Renal cortical epithelial cell (primary cell): ENCODE measurements at places on chromosomes 11 and 22.

- no peak for DNase-seq
These were observed 16.2 kb upstream of the MFRP start for GRCh38 chr11:119362741-119363080.

DNA sequence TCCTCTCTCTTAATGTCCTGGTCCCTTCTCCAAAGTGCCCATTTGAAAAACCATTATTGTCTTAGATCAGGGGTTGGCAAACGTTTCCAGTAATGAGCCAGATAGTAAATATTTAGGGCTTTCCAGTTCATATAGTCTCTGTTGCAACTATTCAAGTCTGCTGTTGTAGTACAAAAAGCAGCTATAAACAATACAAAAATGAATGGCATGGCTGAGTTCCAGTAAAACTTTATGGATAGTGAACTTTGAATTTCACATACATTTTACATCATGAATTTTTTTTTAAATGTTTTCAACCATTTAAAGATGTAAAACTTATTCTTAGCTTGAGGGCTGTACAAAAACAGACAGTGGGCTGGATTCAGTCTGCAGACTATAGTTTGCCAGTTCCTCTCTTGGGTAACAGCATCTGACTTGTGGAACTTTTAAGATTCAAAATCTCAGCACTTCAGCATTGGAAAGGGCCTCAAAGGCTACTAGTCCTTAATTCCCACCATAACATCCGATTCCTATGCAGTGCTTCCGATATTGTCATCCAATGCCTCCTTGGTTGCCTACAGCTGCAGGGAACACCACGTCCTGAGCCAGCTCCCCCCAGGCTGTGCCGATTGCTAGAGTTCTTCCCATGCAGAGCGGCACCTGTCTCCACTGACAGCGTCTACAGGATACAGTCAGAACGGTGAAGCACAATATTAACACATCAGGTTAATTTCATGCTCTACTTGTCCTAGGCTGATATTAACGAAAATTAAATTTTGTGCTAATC, 65.6 kb upstream of the E2F8 start:
- no peak for DNase-seq

GRCh38 chr22:39353346-39353745, 3.6 kb downstream of the SYNGR1 start:
- no peak for DNase-seq

DNA sequence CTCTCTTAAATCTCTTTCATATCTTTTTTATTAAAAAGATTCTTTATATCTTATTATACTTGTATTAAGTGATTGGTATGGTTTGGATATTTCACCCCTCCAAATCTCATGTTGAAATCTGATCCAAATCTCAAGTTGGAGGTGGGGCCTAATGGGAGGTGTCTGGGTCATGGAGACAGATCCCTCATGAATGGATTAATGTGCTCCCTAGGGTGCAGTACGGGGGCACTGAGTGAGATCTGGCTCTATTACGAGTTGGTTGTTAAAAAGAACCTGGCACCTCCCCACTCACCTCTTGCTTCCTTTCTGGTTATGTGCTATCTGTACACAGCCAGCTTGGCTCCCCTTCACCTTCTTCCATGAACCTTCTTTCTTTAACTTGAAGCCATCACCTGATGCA, 149.6 kb downstream of the CWF19L2 start:
- no peak for DNase-seq

DNA sequence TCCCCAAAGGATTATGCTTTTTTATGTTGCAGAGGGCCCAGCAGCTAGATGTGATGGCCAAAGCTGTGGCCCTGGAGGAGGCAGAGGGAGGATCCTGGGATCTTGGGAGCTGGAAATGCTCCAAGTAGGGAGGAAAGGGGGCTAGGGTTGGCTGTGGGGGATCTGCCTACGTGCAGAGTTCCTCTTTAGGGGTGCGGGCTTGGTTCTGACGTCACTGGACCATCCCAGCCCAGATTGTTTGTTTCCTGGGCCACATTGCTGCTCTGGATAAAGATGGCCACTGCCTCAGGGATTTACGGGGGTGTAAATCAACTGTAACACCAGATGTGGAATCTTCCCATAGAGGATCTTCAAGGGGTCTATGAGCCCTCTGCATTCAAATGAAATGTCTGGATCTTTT, 110.3 kb upstream of the SYT13 start:
- DNase-seq: no peak

GRCh38 chr11:24828938-24829605, 332.2 kb downstream of the LUZP2 start:
- no peak for DNase-seq

DNA sequence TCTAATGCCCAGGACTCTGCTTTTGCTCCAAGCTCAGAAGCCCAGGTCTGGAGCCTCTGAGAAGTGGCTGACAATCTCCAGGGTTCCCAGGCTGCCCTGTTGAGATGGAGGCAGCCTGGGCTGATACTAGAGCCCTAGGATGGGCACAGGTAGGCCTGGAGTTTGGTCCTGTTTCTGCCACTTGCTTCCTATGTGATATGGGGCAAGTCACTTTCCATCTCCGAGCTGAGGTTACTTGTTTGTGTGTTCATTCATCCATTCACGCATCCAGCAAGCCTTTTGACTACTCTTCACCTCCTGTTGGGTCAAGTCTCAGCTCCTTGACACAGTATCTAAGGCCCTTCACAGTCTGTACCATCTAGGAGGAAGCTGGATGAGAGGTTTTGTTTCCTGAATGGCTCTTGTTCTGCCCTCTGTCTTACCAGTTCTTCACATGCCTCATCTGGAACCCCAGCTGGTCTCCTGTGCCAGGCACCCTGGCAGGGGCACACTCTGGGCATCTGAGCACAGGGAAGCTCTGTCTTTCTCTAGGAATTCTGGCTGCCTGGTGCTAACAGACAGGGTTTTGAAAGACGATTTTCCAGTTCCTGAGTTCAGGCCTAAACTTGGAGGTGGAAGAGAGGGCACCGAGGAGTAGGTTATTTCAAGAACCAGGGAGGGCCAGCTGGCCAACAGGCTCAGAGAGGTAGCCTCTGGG, 53.2 kb upstream of the AMPD3 start:
- no peak for DNase-seq

- DNase-seq: no peak
These were observed 35.0 kb downstream of the LDLRAD3 start for GRCh38 chr11:35978891-35979290.

DNA sequence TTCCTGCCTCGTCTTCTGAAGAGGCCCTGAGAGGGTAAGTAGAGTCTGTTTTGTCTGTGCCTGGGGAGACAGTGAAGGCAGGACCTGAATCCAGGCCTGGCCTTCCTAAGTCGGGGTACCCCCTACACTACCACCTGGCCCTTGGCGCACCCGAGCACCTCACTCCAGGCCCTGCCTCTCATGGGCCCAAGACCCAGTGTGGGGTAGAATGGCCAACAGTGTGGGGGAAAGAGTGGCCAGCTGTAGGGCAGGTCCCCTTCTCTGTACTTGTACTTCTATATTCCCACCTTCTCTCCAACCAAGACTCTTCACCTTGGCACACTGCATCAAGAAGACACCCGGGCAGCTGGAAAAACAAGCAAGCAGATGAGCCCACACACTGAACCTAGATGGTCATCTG, 22.4 kb upstream of the BID start:
- no peak for DNase-seq

DNA sequence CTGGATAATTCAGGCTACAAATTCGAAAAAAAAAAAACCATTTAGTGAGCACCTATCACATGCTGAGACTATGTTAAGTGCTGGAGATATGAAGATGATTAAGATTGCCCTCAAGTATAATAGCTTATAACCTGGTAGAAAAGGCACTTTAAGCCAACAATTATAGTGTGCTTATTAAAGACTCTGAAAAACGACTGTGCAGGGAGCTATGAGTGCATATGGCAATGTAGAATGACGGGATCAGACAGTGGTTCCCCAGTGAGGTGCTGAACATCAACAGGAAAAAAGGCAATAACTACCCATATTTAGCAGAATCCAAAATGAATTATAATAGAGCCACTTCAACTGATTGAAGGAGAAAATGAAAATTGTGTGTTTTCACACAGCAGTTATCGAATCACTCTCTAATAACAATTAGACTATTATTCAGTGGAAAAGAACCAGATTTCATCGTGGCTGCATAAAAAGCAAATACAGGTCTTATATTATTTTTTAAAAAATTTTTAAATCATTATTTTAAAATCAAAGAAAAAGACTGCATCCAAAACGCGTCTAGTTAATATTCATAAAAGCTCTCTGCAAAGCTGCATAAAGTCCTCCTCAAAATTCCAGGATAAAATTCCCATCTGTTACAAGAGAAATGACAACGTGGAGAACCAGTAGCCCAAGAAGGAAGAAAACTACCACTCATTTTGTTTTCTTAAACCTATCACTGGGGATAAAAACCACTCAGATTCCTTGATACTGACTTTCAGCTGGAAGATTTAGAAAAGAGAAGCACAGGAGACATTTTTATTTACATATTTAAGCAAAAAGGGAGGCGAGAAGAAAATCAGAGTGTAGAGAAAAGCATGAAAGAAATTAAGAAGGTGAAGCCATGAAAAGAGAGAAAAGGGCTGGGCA, 1.1 kb downstream of the MTMR2 start:
- no peak for DNase-seq

DNA sequence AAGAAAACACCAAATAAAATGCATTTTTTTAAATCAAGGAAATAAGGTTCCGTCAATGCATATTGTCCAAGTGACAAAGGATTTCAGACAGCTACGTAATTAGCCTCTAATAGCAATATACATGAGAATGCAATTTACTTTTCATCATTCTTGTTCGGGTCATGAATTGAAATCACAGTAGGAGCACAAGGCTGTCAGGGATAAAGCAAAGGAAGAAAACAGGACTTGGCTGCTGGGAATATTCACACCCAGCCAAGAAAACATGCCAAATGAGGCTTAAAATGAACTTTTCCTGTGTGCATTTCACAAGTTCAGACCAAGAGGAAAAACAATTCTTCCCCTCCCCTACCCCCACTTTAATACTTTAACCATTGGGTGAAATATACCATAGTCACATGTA, 188.6 kb downstream of the CWF19L2 start:
- no peak for DNase-seq

DNA sequence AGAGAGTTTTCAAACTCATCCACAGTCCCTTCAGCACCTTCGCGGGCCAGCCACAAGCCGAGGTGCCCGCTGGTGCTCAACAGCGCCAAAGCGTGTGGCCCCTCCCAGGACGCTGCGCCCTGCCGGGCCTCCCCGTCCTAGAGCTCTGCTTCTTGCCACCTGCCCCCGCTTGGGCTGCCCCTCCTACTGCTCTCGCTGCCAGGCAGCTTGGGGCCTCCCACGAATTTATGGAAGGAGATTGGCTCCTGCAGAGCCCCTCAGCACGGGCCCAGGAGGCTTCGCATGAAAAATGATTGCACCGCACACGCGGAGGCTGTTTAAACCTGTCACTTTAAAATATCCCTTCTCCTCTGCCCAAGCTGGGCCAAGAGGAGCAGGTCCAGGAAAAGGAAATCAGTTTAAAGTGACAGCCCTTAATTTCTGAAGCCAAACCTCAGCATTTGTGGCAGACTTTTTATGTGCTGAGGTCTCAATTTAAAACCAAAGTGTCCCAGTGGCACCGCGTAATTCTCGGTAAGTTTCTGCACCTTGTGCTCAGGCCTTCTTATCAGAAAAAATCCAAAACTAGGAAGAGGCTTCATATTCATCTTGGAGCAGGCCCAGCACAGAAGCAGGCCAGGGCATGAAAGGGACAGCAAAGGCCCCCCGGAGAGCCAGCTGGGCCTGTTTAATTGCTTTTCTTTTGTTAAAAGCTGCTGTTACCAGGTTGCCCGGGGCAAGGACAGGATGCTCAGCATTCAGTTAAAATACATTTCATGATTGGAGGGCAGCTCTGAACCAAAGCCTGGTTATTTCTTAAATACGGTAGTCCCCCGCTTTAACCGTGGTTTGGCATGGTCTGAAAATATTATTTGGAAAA, 303.6 kb downstream of the OPCML start:
- no peak for DNase-seq

DNA sequence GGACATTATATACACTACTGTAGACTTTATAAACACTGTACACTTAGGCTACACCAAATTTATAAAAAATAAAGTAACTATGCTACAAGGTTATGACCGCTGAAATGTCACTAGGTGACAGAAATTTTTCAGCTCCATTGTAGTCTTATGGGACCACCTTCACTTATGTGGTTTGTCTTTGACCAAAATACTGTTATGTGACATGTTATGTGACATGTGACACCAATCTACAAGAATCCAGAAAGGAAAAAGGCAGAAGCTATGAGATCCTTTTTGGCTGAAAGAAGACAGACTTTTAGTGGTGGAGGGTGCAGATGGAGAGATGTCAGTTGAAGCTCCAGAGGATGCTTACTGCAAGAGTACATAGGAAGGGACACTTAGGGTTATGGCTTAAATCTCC, 1378.4 kb upstream of the TENM4 start:
- no peak for DNase-seq

DNA sequence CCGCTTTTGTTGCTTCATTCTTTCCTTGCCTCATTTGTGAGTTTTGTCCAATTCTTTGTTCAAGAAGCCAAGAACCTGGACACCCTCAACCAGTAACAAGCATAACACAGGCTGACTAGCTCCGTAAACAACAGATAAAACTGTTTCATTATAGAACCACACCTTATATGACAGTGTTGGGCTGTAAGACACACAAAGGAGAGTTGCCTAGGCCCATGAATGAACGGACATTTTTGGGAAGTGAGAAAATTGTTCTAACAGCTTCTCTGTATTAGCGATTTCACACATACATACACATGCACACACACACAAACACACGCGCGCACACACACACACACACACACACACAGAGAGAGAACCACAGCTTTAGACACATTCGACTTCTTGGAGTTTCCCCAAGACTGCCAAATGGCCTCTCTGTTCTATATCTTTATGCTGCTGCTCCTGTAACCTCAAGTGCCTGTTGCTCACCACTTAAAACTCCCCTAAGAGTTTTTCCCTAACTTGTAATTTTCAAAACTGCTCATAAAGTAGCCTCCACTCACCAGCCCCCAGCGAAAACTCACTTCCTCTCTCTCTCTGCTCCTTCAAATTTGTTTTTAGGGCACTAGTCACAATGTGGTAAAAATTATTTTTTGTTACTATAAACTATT, 35.9 kb downstream of the CTSC start:
- no peak for DNase-seq

DNA sequence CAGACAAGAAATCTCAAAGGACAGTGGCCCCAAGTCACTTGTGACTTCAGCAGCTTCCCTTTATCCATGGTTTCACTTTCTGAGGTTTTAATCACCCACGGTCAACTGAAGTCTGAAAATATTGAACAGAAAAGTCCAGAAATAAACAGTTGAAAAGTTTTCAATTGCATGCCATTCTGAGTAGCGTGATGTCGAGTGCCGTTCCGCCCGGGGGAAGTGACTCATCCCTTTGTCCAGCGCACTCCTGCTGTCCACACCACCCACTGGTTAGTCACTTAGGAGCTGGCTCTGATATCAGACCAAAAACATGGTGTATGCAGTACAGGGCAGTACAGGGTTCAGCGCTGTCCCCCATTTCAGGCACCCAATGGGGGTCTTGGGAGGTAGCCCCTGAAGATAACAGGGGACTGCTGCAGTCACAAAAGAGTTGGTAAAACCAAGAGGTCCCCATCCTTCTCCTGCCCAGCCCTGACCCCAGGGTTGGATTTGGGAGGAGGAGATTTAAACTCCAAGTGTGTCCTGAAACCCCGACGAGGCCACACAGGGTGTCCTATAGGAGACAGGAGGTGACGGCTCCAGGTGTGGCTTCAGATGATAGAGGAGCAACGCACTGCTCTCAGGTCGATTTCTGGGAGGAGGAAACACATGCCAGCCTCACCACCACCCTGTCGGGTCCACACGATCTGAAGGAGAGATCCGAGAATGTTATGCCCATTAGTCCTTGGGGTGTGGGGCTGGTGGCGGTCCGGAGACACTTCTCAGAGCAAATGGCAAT, 390.1 kb downstream of the CTTN start:
- DNase-seq: peak; percentile 81
